ENCODE measurements at places on chromosomes 11 and 22.

DNA sequence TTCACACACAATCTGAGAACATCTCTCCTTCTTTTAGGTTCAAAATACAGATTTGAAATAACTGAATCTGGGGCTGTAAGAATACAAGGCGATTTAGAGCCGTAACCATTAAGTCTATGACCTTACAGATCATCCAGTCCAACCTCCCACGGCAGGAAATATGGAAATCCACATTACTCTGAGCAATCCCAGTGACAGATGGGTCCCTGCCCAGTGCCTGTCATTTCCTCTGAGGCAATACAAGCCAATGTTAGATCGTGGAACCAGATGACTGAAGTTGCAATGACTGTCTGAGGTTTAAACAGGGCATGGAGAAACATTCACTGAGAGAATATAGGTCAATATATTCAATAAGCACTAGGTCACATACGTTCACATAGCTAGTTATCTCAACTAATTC is 77.4 kb upstream of the OR5AK2 start:
- DNase-seq = no peak

DNA sequence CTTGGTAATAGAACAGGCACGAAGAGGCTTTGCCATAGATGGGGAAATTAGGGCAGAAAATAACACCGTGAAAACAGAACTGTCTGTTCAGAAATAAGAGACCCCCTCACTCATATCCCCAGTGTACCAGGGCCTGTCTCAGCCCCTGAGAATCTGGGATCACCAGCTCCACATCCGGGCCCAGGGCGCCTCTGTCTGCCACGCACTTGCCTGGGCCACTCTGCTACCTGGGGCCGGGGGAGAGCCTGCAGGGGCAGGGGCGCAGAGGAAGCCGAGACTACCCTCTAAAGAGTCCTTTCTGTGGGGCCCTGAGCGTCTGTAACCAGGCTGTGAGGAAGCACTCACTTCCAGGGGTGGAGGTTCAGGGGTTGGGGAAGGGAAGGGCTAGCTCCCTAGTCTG is 19.8 kb downstream of the NECTIN1 start:
- DNase-seq = no peak

DNA sequence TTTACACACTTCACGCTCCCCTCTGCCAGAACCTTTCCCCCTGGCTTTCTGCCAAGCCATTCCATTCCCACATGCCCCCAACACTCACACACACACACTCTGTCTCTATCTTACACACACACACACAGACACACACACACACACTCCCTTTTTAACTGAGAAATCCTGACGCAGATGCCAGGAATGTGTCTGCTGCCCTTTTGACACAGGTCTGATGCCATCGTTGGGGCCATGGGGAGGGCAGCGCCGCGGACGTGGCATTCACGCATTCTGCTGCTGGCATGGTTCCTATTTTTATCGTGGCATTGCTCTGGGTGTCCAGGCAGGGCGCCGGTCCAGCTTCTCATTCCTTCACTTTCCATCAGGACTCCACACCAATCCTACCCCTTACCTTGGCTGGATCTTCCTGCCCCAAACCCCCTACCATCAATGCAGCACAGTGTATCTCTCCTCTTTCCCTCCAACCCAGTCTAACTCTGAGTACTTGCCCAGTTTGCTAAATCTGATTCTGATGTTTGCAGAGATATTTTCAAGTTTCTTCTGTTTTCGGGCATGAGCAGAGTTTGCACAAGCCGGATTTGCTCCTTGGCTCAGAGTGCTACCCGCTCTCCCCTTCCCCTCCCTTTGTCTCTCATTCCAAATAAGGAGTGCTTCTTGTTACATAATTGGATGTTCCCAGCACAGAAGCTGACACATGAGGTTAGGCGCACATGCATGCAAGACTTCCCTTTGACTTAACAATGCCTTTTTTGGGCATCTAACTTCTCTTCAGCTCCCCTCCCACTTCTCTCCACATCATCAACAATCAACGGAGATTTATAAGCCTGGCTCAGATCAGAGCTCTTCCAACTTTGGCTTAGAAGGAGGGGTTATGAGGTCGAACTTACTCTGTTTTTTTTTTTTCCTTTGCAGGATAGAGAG is 18.8 kb downstream of the SNX19 start:
- DNase-seq = peak; percentile 72

DNA sequence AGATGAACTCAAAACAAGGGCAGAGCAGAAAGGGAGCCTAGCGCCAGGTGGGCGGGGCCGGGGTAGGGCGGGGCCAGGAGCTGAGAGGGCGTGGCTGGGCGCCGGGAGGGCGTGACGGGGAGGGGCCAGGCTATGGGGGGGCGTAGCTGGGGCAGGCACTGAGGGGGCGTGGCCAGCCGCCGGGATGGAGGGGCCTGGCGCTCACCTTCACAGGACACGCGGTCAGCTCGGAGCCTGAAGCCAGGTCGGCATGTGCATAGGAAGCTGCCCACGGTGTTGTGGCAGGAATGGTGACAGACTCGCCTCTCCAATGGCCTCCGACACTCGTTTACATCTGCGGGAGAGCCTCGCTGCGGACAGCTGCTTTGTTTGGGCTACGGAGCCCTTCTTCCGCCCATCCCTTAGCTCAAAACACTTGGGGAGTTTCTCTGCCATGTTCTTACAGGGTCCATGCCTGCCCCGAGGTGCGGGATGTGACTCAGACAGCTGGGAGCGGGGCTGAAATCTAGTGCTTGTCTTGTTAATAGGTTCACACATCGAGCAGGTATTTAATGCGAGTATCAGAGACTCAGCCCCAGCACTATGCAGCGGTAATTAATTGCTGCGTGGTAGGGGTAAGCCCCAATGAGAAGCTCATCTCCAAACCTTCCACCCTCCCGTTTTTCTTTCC is 13.4 kb downstream of the VWCE start:
- peak; percentile 84 for DNase-seq

DNA sequence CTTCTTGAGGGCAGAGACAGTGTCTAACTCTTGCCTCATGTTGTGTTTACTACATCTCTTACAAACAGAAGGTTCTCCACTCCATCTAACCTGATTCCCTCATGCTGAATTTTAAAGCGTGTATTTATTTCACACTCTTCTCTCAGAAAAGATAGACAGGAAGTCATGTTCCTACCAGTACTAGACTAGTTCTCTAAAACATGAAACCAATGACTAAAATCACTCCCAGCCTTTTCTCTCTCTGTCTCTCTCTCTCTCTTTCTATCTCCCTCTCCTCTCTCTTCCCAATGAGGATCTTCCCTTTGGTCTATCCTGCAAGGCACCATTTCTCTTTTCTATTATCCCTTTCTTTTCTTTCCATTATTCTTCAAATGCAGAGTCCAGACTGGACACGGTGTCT is 391.9 kb upstream of the CADM1 start:
- no peak for DNase-seq

DNA sequence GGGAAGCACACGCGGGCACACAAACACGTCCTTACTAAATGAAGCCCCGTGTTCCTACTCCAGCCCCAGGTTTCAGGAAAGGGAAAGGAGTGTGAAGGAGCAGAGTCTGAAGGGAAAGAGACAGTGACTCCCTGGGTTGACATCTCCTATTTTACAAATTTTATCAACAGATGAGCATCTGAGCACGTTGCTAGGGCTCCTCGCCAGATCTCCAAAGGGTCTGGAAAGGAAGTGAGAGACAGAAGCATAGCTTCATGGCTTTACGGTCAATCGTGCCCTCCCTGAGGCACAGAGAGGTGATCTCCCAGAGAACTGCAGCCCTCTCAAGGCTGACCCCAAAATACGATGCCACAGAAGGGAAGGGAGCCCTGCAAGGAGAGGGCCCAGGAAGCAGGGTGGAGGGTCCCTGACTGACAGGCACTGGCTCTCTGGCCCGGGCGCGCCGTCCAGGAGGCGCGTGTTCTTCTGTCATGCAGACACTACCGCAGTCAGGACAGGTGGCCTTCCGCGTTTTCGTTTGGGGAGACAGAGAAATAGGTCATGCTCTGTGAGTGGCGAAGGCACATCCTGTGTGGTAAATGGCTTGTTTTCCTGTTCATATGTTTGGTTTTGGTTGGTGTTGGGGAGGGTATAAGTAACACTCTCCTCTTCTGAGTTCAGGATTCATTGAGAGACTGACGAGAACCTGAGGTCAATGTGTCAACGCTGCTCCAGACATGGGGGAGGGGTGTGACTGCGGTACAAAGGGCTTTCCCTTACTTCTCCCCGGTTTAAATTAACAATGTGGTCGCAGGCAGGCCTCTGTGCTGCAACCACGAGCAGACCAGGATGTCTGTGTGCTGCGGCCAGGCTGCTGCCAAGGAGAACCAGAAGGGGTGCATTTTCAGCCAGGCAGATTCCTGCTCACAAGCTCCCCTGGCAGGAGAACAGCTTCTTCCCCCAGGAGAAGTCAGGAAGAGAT is 813.3 kb downstream of the OPCML start:
- no peak for DNase-seq

DNA sequence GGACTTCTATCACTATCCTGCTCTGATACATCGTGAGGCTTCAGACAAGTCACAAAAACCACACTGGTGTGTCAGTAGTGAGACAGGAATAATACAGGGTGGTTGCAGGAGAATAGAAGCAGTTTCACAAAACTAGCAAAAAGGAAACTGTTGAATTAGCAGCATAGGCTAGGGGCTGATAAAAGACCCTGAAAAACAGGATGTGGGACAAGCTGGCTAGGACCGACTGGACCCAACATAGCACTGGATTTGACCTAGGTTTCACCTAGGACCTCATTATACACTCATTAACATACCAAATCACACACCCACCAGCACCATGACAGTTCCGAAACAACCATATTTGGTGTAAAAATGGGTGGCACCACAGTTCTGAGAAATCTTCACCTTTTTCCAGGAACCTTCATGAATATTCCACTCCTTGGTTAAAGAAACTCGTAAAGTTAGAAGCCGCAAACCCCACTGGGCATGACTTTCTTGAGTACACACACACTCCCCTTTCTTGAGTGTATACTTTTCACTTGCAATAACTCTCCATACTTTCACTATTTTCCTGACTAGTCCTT is 76.2 kb downstream of the SLC1A2 start:
- no peak for DNase-seq

GRCh38 chr11:19690885-19691284 is 21.8 kb upstream of the NAV2 start:
- no peak for DNase-seq

DNA sequence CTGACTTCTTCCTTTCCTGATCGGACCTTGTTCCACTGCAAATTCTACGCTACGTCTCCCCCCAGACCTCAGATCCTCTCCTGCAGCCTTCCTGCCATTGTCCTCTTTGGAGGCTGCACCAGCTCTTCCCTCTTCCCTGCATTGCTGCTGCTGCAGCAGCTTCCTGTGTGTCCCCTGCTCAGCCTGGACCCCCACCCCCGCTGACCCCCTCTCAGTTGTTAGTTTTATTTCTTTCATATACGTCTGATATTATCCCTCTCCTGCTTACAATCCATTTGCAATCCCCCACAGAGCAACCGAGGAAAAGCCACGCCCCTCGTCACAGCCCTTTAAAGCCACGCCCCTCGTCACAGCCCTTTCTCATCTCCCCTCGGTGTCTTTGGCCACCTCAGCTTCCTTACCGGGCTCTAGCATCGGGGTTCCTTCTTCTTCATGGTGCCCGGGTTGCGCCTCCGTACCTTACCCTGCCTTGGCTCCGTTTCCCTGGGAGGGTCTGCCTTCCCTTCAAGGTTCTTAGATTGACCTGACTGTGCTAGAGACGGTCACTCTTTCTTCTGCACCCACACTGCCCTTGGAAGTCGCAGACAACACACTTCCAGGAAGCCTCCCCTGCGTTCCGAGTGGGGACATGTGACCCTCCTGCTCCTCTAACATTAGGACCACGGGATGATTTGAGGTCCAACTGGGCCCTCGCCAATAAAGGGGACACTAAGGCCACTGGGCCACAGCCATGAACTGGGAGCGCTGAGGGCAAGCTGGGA is 4.8 kb downstream of the MRGPRG start:
- DNase-seq = no peak

- DNase-seq = no peak
Measured at GRCh38 chr11:120545813-120546212, 34.3 kb downstream of the GRIK4 start.

DNA sequence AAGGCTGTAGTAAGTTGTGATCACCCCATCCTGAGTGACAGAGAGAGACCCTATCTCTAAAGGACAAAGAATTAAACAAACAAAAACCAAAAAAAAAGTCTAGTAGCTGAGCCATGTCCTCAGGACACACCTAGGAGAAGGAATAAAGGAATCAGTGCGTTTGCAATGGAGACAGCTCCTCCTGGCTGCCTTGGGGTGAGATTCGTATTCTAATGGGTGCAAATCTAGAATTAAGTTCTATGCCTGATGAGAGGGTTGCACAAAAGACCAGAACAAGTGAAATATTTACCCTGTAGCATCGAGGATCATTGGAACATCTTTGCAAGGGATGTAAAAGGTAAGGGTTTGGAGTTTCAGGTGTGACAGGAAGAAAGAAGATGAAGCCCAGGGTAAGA is 70.3 kb upstream of the BMAL1 start:
- no peak for DNase-seq

- DNase-seq = no peak
Measured at GRCh38 chr11:73239571-73240189, 21.6 kb downstream of the P2RY2 start.

- no peak for DNase-seq
Measured at GRCh38 chr11:72553706-72554105, 119.4 kb upstream of the CLPB start.

- DNase-seq = no peak
Measured at GRCh38 chr11:120894202-120894985, 129.5 kb upstream of the TBCEL start.

DNA sequence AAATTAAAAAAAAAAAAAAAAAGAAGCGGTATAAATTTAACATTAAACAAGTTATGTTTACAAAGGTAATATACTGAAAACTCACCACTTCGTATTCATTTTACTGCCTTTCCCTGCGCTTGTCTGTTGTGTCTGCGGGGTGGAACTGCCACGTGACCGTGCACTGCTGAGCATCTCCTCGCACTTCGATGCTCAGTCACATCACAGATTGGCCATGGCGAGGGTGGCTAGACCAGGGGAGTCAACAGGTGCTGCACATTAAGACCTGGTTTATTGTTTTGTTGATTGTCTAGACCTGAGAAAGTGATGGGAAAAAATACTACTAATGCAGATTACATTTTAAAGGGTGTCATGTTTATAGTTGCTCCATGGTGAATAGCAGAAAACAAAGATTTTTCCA is 22.8 kb upstream of the TUB start:
- DNase-seq = no peak

DNA sequence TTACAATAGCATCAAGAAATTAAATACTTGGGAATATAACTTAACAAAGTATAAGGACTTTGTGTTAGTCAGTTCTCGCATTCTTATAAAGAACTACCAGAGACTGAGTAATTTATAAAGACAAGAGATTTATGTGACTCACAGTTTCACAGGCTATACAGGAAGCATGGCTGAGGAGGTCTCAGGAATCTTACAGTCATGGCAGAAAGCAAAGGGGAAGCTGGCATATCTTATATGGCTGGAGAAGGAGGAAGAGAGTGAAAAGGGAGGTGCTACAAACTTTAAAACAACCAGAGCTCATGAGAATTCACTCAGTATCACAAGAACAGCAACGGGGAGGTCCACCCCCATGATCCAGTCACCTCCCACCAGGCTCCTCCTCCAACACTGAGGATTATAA is 32.0 kb upstream of the CCDC134 start:
- DNase-seq = no peak

Data from hepatic stellate cell (primary cell).